ENCODE measurements at places on chromosomes 6 and 20.

DNA sequence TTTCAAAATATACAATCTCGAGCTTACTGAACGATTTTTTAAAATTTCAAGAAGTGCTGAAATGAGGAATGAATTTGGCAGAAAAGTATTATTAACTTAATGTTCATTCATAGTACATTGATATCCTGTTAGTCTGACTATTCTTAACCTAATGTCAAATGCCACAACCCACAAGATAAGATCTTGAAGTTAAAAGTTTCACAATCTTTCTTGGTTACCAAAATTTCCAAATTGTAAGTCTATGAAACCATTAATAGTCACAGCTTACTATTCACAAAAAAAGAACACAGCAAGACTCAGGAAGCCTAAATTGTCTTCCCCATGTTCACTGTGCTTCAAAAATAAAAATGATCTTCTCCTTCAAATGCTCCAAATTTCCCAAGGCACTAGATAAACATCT, 71.3 kb downstream of the HACE1 start:
- DNase-seq = no peak

DNA sequence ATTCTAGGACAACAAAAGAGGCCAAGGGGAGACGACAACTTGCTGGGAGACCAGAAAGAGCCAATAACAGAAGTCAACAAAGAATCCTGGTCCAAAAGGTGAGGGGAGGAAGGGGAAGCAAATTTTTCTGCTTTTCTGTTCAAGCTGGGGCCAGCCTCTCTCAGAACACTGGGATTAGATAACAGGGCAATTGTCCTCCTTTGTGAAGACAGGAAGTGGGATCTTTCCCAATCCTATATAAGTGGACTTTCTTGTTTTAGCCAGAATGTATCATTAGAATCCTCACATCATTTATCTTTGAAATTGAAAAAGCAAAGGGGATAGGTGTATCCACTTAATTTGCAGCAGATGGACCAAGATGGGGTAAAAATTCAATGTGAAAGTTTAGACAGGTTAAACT, 101.2 kb upstream of the COL21A1 start:
- no peak for DNase-seq

- DNase-seq = no peak
Observed at GRCh38 chr6:158211273-158212055, 43.3 kb downstream of the GTF2H5 start.

- DNase-seq = no peak
Observed at GRCh38 chr6:111862314-111862713, 10.9 kb downstream of the FYN start.

DNA sequence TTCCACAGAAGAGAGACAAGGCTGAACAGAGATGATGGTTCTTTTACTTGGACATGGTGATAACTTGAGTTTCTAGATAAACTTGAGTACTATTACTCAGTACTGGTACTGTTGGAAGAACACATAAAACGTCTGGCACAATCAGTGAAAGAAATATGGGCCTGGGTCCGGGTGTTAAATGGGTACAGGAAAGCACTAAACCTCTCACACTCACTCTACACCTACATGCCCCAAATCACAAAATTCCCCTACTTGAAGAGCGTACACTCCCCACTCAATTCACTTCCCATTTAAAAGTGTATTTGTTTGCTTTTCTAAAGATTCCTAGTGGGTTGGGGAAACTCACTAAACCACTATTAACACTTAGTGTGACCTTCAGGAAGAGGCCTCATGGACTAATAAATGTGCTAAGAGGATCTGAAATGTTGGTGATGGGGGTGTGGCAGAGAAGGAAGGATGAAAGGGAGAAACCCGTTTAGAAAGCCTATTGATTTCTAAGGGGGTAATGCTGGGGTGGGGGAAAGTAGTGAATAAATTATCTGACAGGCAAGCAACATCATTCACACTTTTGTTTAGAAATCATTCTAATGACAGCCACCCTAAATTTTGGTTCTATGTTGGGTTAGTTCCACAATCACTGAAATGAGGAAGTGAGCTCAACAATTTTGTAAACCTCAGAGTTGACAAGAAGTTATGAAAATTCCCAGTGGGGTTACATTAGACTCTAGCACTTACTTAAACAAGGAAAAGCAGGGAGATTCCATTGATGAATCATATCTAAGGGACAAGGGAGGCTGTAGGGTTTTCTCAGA, 222.6 kb upstream of the MARCKS start:
- DNase-seq = no peak

GRCh38 chr20:49288250-49288751, 10.4 kb upstream of the ZNFX1 start:
- no peak for DNase-seq

Data from AG20443 (cell line).